Cortex of kidney (tissue), 1 donor: ENCODE measurements at places on chromosomes 1 and 21.

GRCh38 chr21:26941421-26941820 lies 25.5 kb downstream of the ADAMTS5 start:
- DNase-seq, result no peak

GRCh38 chr1:107940701-107941100 lies 24.3 kb downstream of the VAV3 start:
- no peak for DNase-seq

GRCh38 chr1:95353194-95353593 lies 119.2 kb downstream of the RWDD3 start:
- no peak for DNase-seq

DNA sequence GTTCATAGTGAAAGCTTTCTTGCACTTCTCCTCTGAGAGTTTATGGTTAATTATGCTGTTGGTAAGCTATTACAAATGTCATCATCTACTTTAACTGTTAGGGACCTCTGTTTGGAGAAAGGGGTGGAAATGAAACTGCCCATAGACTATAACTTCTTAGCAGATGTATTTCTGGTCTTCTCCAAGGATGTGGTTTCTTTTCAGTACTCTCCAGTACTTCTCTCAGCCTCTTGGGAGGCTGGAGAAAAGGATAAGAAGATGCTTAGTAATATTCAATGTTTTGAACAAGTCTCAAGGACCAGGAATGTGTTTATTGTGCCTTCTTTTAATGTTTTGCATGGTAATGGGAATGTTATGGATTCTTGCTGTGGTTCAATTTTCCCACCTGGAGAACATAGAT lies 60.4 kb downstream of the LAMC2 start:
- DNase-seq, result no peak
